ENCODE measurements at places on chromosomes 7 and 10.

DNA sequence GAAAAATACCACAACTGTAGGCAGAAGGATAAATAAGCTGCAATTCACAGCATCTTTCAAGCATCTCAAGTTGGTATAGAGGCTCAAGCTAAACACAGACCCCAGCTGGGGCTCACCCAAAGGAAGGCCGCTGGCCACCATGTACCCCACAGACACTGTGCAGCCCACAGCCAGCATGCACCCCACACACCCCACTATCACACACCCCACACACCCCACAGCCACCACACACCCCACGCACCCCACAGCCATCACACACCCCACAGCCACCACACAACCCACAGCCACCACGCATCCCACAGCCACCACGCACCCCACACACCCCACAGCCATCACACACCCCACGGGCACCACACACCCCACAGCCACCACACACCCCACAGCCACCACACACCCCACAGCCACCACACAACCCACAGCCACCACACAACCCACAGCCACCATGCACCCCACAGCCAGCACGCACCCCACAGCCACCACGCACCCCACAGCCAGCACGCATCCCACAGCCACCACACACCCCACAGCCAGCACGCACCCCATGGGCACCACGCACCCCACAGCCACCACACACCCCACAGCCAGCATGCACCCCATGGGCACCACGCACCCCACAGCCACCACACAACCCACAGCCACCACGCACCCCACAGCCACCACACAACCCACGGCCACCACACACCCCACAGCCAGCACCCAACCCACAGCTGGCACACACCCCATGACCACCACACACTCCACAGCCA lies 214.7 kb downstream of the DNAJB6 start:
- DNase-seq = no peak

DNA sequence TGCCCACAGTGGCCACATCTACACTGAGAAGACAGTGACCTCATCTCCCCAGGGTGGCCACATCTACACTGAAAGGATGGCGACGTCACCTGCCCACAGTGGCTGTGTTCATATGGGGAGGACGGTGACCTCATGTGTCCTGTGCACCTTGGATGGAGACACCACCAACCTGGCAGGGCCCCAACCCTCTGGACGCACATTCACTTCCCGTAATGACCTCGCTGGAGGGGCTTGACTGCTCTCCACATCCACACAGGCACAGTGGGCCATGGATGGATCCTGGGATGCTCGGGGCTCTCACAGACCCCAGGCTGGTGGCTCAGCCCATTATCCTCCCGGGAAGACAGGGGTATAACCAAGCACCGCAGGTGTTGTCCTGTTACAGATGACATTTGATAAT lies 69.7 kb upstream of the BTBD16 start:
- no peak for DNase-seq

DNA sequence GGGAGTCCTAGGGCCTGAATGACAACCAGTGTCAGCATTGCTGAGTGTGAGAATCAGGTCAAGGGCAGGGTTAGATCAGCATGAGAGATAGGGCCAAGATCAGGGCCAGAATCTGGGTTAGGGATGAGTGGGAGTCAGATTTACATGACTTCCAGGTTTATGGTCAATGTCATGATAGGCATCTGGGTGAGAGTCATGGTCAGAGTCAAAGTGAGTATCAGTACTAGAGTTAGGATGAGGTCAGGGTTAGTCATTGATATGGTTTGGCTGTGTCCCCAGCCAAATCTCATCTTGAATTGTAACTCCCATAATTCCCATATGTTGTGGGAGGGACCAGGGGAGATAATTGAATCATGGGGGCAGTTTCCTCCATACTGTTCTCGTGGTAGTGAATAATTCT lies 12.3 kb downstream of the MRPS24 start:
- DNase-seq = no peak

- DNase-seq = no peak
Measured at GRCh38 chr7:120332433-120332832, 59.5 kb downstream of the KCND2 start.

DNA sequence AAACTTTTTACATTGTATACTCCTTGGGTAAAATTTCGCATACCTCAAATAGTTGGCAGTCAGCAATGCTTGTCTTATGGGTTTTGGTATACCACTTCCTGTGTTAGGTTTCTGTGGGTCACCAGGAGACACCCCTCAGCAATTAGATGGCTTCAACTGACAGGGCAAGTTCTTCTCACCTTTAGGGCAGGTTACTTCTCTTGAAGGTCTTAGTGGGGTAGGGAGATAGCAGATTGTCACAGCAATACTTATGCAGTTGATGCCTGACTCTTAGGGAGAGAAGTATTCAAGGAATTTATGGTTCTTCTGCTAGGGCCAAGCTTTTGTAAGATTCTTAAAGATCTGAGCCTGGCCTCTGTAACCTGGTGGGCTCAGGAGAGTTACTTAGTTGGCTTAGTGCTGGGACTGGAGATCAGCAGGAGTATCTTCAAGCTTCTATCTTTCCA lies 42.9 kb downstream of the MKLN1 start:
- DNase-seq = no peak

DNA sequence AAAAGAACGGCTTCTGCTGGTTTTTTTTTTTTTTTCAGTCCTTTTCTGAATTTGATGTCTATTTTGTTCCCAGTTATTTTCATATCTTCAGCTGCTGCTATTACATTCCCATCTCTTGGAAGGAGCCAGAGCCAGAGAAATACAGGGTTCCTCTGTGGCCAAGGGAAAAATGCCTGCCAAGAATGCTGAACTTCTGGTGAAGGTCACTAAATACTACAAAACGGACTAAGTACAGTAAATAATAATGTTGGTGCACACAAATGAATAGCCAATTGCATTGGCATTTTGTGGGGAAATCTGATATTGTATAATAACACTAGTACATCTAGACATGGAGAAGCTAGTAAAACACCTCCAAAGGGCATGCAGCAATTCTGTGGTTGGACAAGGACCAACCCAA lies 56.3 kb upstream of the ZEB1 start:
- DNase-seq = no peak

GRCh38 chr7:142001163-142001874 lies 5.6 kb downstream of the MGAM start:
- DNase-seq = no peak

- DNase-seq = no peak
Measured at GRCh38 chr7:66815951-66816350, 75.4 kb downstream of the RABGEF1 start.

- no peak for DNase-seq
Measured at GRCh38 chr10:103849880-103850571, 5.3 kb downstream of the SH3PXD2A start.

GRCh38 chr7:20323595-20323994 lies 7.1 kb upstream of the ITGB8 start:
- no peak for DNase-seq

- DNase-seq = no peak
Measured at GRCh38 chr10:103893817-103894216, 24.2 kb downstream of the STN1 start.

GRCh38 chr7:101507791-101508252 lies 121.3 kb downstream of the MYL10 start:
- no peak for DNase-seq

DNA sequence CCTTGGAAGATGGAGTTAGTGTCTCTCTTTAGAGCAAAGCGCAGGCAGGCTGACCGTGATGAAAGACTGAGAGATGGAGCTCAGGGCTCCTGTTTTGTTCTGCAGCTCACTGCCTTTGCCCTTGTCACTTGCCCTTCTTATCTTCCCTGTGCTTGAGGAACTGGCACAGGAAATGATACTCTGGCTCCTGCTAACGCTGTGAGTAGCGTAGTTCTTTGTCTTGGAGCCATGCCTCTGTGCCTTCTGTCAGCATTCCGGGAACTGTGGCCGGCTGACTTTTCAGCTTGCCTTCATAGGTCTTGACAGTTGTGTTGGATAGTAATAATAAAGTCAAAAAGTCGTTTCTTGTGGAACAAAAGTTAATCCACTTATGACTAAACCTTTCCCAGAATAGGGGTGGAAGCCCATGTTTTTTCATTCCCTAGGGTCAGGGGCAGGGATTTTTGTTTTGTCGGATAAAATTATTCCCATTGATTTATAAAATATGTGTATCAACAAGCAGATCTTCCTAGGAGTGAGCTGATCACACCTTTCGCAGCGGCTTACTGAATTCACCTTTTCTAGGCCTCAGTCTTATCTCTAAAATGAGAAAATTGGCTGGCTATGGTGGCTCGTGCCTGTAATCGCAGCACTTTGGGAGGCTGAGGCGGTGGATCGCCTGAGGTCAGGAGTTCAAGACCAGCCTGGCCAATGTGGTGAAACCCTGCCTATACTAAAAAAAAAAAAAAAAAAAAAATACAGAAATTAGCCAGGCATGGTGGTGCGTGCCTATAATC lies 16.6 kb upstream of the TMEM236 start:
- DNase-seq = no peak

DNA sequence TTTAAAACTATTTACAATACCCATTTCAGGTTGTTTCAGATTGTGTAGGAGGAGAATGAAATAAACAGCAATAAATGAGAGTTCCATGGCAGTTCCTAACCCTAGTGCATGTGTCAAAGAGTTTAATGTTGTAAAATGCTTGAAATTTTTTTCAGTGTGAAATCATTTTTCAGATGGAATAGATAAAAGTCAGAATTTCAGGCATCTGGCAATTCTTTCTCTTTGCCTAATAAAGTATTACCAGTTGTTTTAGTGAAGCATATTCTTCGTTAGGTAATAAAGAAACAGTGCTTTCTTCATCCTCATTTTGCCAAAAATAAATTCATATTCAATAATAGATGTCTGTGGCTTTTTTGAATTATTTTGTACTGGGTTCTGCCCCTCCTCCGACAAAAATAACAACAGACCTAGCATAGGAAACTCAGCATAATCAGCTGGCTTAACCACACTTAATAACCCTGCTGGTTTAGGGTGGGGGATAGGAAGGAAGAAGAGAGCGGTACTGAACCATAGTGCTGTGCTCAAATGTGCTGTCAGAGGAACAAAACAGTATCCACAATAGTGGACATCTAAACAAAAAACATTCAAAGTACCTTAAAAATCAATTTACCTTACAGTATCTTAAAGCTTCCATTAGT lies 39.1 kb downstream of the MINDY3 start:
- no peak for DNase-seq

DNA sequence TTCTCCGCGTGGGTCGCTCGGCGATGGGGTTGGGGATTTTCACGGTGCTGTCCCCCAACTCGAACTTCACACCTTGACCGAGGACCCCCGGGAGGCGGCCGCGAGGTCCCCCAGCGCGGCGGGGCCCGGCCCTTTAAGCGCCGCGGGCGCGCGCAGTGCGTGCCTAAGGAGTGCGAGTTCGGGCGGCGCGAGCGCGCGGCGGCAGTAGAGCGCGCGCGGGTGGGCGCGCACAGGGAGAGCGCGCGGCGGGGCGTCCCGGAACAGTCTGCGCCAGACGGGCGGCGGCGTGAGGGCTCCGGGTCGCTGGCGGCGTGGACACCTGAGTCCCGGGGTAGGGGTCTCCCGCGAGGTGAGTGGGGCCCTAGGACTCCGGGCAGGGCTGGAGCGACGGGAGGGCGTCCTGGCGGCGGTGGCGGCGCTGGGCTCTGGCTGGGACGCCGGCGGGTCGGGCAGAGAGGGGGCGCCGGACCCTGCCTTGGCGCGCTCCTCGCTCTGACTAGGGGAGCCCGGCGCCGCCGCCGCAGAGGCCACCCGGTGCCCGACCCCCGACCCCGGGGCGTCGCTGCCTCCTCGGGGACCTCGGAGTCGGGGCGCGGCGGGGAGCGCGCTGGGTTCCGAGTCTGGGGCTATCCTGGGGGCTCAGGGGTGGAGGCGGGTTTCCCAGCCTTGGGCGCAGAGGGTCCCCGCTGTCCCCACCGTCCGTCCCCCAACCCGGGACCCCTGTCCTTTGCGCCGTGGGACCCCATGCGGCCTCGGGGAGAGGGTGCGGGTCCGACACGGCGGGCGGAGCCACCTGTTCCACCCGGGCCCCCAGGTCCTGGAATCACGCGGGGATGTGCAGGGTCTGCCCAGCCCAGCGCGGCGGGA lies at the start of gene PROSER2:
Gene PROSER2 (plus strand): TSS at position 235 of the 867 bp plus-strand sequence. CDS start 28,722 bp downstream, outside the sequence.
- DNase-seq = no peak

DNA sequence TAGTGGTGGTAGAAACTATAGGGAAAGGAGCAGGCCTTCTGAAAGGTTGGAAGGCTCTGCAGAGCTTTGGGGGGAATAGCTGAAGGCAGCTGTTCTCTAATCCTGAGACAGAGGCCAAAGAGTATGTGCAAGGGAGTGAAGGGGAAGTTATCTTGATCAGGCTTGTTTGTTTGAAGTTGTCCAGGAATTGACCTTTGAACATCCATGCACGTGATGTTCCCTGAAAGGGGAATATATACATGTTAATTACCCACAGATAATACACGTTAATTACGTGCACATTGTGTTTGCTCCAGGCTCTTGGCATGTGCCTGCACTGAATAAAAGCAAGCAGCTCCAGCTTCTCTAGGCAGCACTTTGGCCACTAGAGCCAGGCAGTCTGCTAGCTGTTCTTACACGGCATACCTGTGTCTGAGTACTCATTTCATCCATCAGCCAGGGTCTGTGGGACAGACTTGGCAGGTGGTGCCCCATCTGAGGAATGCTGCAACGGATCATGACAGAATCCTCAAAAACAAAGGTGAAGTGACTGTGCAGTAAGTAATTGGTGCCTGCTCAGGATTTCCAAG lies 18.0 kb upstream of the STARD3NL start:
- no peak for DNase-seq

- peak; percentile 80 for DNase-seq
Measured at GRCh38 chr7:17298102-17298839, at the start of gene AHR. Gene AHR, plus strand, starts transcription at chr7:17298652. Its CDS starts 613 bp downstream, at chr7:17299265.

DNA sequence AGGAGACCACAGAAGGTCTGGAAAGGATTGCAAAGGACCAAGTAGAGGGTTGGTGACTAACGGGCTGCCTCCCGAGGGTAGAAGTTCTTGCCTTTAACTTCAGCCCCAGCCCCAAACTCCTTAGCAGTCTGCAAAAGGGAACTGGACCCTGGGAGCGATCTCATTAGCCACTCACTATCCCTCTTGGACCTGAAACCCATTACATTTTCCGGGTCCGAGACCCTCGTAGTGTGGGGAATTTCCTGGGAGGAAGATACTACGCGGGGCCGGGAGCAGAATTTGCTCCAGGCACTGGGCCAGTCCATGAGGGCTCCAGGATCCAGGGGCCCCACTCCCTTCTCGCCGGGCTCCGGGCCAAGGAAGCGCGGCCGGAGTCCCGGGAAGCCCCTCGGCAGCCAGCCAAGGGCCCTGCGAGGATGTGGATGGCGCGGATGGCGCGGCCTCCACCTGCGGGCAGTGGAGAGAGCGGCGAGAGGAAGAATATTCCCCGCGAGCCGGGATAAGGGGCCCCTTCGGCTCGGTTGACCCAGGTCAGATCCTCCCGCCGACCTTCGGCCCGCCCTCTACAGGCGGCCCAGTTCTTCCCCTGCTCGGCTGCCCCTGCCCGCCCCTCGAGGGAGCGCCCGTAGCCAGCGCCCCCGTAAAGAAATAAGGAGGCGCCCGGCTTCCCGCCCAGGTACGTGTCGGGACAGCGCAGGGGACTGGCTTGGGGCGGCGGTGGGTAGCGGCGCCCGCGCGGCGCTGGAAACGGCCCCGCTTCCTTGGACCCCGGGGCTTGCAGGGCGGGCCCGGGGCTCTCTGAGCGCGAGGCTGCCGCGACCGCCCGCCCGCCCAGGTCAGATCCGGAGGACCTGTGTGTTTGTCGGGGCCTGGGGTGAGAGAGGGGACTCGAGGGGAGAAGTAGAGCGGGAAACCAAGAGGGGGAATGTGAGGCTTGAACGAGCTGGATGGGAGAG lies at the start of gene MYO3A:
Gene MYO3A (plus strand): TSS at position 577 of the 956 bp plus-strand sequence. CDS start 17,882 bp downstream, outside the sequence.
- no peak for DNase-seq
